ENCODE measurements at places on chromosomes 3 and 15.

DNA sequence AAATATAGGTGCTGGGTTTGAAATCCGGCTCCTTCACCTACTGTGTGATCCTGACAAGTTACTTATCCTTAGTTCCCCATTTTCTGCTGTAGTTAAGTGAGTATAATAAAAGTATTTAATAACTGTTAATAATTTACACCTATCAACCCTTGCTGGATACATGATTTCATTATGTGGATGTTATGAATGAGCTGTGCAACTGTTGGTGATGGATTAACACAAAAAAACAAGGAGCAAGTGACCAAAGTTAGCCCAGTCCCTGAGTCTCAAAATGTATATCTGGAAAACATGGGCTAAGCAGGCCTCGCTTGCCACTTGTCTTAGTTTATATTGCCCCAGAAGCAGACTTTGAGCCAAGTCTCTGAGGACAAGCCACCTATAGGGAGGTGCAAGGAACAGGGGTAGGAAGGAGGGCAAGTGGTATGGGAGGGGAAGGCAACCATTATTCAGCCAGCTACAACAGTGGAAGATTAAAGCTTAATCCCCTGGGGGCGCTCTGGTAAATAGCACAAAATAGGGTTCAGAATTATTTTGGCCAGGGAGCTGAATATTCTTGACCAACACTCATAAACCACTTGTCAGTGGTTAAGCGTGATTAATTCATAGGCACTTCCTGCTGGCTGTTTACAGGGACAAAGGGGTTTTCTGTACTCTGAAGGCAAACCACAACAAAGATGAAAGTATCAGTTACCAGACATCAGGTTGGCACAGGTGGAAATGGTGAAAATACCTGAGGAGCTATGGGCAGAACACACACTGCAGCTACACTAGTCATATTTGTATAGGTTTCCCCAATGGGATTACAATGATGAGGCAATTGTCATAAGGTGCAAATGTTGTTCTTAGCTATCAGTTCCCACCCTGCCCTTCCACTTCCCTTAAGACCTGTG, 76.2 kb downstream of the TRIM42 start:
- peak; percentile 3 for DNase-seq

- DNase-seq: no peak
These were observed 149.9 kb downstream of the CFAP20DC start for GRCh38 chr3:58899953-58900298.

DNA sequence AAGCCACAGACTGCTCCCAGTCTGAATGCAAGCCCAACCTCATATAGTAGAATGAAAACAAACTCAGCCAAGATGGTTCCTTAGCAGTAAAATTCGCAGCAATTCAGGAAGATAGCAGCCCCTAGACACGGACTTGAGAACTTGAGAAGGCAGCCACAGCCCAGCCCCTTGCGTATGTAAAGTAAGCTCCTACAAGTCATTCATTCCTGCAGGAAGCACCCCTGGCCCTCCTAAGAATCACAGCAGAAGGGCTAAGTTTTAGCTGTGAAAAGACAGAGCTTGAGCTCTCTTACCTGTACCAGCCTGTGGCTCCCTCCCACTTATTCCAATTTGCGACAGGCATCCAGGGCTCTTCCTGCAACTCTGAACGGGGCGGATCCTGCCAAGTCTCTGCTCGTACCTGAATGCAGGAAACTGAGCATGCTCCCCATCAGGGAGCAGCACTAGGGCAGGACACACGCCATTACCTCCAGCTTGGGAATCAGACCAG, 136.4 kb downstream of the MAGI1 start:
- DNase-seq: no peak

DNA sequence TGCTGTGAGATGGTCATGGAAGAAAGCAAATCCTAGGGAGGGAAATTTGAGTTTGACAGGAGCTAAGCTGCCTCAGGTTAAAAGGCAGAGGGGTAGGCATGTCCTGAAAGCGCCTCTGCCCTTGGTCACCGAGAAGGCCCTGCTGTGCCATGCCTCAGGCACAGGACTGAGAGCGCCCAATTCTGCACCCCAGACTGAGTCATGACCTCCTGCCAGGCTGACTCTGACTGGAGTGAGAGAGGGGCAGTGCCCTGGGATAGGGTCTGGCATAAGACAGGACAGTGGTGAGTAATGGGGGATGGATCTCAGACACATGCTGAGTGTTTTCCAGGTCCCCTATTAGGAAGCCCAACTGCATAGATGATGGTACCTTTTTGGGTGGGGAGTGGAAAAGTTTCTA, 44.4 kb downstream of the EPHB1 start:
- no peak for DNase-seq

DNA sequence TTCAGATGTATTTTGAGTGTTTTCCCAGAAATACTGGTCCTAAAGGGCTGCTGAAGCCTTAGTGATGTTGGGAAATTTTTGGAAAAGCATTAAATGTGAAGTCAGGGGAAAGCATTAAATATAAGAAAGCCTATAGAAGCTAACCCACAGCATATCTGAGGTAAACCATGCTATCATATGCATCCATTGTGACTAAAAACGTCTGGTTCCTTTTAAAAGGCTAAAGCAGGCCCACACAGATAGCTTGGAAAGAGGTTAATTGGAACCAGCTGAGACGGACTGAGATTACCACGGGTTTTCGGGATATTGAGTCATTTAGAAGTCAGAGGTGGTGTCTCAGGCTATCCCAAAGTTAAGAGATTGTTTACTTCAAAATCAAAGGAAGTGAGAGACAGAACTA, 78.2 kb downstream of the CYP19A1 start:
- no peak for DNase-seq

GRCh38 chr15:67779549-67780111, 45.7 kb upstream of the SKOR1 start:
- DNase-seq: no peak

DNA sequence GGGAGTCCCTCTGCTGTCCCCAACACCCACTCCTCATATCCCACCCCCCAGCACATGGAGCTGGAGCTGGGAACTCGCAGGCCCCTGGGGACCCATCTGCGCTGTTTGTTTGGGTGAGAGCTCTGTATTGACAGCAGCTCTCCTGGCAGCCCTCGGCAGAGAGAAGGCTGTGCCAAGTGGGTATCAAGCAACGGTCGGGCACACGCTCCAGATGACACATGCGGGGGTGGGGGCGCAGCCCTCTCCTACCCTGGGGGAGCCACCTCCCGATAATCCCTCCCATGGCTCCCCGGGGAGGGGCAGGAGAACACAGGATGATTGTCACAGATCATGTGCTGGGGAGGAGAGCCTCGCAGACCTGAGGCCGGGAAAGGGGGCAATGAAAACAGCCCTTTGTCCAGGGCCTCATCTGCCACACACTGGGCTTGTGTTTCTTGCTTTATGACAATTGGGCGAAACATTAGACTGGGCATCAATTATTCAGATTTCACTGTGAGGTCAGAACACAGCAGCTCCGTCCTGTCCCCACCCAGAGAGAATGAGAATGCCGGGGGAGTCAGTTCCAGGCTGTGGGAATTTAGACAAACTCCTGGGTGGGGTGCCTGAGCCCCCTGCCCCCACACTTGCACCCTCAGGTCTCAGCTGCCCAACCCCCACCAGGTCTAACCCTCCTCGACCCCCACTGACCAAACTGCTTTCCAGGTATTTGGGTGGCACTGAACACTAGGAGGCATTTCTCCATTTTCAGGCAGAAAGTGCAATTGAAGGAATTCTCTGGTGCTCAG, 46.4 kb upstream of the KLF13 start:
- no peak for DNase-seq

- no peak for DNase-seq
These were observed 20.3 kb upstream of the RAD18 start for GRCh38 chr3:8983591-8983990.

- DNase-seq: no peak
These were observed 53.4 kb downstream of the SIDT1 start for GRCh38 chr3:113585720-113586119.

DNA sequence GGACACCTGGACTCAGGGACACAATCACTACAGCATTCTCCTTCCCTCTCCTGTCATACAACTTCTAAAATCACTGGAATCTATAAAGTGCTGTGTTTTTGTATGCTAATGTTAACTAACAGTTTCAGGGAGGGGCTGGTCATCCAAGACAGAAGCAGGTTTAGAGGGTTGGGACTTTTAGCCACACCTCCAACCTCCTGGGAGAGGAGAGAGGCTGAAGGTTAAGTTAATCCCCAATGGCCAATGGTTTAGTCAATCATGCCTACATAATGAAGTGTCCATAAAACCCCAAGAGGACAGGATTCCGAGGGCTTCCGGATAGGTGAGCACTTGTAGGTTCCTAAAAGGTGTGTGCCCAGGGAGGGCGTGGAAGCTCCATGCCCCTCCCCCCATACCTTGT, 219.3 kb upstream of the CTNNB1 start:
- no peak for DNase-seq

GRCh38 chr15:48550822-48551525, 94.5 kb downstream of the FBN1 start:
- no peak for DNase-seq

DNA sequence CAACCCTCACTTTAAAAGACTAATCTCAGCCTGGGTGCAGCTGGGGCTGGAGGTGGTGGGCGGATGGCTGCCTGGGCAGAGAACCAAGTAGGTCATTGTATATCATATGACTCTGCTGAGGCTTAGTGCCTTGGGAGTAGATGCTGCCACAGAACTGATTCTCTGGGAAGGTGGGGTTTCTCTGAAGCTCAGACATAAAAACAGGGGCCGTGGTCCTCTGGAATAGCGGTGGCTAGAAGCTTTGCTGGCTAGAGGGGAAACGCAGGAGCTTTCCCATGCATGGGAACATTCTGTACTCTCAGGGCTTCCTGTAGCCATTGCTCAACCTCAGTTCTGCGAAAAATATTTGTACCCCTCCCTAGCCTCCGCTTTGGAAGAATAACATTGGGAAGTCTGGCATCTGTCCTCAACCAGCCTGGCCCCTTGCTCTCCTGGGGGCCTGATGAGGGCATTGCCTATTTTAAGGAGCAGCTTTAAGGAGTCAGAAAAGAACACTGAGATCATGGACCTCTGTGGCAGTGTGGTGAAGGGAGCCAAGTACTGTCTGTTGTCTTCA, 14.7 kb downstream of the TIMP4 start:
- DNase-seq: no peak

DNA sequence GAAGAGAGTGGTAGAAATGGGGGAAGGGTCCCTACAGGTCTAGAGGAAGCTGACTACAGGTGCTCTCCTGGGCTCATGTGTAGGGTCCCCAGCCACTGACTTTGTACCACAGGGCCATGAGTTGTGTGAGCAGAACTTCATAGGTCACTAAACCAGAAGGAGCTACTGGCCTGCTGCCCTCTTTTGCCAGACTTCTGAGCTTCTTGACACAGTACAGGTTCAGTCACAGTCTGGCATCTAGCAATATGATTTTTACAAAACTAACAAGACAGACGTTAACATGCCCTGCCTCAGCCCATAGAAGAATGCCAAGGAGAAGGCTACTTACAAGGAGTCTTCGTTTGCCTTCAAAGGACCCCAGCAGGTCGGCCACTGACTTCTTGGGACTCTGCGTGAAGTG, 3.2 kb downstream of the CCDC80 start:
- DNase-seq: no peak

GRCh38 chr3:29554566-29554965, 273.7 kb downstream of the RBMS3 start:
- no peak for DNase-seq

- DNase-seq: no peak
These were observed 222.3 kb upstream of the CMC1 start for GRCh38 chr3:28018925-28019718.

DNA sequence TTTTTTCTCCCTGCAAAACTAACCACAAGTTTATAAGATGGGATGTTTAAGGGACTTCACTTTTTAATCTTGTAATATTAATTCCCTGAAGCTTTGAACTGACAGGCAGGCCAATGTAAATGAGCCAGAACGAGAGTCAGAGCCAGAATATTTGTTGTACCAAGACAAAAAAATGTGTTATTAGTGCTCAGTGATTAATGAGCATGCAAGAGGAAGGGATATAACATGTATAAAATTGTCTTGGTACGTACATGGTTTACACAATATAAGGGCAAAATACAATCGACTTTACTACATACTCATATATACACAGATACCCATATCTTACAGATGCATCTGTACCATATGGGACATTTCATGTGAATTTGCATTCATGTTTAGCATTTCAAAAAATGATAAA, 331.2 kb downstream of the MECOM start:
- no peak for DNase-seq

DNA sequence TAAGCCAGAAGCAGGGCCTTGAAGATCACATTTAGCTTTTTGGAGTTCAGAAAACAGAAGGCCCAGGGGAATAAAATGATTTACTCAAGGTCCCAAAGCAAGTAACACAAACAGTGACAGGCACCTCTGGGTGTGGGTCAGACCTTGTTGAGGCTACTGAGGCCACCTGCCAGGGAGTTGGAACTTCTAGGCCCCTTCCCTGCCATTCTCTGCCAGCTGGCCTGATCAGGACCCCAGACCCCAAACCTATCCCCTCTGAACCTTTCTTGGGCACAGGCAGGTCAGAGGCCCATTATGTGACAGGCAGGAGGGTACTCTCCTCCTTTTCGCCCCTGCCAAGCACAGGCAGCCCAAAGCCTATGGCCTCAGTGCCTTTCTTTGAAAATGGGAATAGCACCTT, 49.4 kb upstream of the ATP2B2 start:
- DNase-seq: no peak

DNA sequence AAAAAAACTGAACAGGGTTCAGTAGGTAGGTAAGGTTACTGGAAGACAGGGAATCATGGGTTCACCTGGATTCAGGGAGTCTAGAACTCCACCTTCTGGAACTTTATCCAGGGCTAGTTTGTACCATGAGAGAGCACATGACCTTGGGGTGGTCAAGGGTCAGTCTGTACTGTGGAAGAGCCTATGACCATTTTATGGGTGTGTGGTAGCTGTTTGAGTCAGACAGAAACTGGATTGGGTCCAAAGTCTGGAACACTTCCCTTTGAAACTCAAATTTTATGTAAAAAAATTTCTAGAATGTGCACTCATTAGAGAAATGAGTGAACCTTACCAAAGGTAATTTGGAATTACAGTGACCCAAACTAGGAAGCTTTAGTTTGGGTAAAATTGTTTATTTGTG, 486.0 kb upstream of the AGTR1 start:
- no peak for DNase-seq

GRCh38 chr15:39157882-39158281, 423.0 kb upstream of the THBS1 start:
- no peak for DNase-seq

DNA sequence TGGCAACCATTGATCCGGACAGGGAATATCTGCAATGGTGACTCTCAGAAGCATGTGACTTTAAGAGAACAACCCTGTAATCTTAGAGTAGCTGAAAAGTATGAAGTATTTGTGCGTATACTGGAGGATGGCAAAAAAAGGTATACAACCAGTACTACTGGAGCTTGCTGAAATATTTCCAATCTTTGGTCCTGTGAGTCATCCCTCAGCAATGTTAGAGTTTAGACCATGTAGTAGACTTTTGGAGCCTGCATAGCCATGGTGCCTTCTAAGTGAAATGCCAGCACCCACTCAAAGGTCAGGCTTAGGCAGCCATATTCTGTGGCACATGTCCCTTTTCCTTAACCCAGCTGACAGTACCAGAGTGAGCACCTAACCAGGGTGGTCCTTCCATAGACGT, 429.4 kb downstream of the NTRK3 start:
- no peak for DNase-seq

GRCh38 chr3:189947948-189948723, 172.6 kb downstream of the P3H2 start:
- DNase-seq: no peak

- no peak for DNase-seq
These were observed 44.4 kb downstream of the KIF15 start for GRCh38 chr3:44805960-44806359.

Measured in stimulated activated naive CD8-positive, alpha-beta T cell treated with anti-CD3 and anti-CD28 coated beads, Interleukin-15, amount 100 ng/mL, for 72 hours (primary cell).